ENCODE measurements at places on chromosomes 12 and 14.
A peak's percentile ranks its signal among the peaks of the same experiment; 100 is the strongest.

- peak; percentile 61 for DNase-seq
Observed at GRCh38 chr12:108806346-108806745, 51.0 kb downstream of the SSH1 start.

DNA sequence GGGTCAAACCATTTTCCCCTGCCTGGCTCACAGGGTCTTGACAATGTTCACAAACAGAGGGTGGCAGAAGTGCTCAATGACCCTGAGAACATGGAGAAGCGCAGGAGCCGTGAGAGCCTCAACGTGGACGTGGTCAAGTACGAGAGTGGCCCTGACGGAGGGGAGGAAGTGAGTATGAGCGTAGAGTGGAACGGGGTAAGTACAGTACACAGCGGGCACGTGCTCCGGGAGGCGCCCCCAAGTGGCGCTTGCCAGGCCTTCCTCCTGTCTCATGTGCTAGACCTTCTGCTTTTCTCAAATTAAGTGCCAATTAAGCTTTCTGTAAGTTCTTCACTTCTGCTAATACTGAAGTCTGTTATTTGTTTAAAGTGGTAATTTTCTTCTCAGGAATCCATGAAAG is 35.9 kb downstream of the XRCC3 start:
- peak; percentile 25 for DNase-seq

DNA sequence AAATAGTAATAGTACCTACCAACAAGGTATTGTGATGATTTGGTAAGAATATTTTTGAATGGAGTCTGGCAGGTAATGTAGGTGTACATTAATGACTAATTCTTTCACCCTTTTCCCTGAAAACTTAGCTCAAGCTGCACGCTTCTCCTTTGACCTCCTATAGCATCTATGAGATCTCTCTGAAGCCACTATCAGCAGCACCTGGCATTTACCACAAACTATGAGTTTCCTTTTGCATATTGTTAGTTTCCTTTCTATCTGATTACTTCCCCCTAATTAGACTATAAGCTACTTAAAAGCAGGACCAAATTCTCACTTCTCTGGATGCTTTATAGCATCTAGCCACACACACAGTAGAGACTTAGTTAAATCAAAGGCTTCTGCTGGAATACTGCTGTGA is 48.1 kb downstream of the SLC8A3 start:
- no peak for DNase-seq

DNA sequence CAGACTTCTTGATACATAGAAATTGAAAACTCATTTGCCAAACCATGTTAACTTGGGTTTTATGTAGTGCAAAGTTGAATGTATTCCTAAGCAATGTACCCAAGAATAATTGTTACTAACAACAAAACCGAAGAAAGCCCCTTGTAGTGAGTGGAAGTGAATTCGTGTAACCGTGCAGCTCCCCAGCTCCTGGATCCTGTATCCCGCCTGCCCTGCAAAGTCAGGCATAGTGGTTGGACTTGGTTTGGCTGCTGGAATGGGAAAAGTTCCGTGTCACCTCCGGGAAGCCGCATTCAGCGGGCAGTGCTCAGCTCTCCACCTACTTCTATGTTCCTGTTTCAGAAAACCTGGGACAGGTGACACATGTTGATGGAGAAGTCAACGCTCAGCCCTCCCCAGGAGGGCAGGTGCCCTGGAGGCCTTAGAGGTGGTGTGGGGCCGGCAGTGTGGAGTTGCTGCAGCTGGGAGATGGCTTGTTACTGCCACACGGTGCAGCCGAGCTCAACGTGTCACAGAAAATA is 29.2 kb upstream of the C14orf180 start:
- no peak for DNase-seq

GRCh38 chr12:2834581-2835491 is at the start of gene NRIP2:
NRIP2 (minus strand) TSS chr12:2835035; CDS start chr12:2834983, 52 bp downstream.
- peak; percentile 41 for DNase-seq

DNA sequence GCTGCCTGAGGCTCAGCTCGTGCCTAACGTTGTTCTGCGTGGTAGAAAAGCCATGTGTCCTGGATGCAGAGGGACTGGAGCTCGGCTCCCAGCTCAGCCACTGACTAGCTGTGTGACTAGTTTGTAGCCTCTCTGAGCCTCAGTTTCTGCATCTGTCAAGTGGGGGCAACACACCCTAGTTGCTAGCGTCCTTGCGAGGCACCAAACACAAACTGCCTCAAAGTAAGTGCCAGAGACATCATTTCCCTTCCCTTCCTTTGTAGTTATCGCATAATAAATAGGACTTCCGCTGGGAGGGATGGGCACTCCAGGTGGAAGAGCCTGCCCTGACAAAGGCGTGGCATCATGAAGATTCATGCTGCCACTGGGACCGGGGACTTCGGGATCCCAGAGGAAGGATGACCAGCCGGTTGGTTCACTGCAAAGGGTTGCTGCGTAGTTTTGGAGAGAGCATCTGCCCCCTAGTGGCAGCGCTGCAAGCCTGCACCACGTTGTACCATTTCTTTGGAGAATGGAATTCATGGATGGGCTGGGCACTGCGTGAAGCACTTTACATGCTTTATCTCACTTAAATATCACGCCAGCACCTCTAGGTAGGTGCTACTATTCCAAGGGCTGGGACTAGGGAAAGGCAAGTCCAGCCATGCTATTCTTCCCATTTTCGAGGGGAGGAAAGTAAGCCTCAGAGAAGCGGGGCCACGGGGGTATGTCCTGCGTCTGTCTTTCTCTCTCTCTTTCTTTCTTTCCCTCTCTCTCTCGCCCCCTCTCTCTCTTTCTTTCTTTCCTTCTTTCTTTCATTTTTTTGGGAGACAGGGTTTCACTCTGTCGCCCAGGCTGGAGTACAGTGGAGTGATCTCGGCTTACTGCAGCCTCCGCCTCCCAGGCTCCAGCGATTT is 4.6 kb downstream of the CCDC197 start:
- peak; percentile 59 for DNase-seq

- no peak for DNase-seq
Observed at GRCh38 chr12:62044450-62045135, 215.6 kb upstream of the USP15 start.

GRCh38 chr12:94255006-94255405 is 106.6 kb downstream of the PLXNC1 start:
- no peak for DNase-seq

DNA sequence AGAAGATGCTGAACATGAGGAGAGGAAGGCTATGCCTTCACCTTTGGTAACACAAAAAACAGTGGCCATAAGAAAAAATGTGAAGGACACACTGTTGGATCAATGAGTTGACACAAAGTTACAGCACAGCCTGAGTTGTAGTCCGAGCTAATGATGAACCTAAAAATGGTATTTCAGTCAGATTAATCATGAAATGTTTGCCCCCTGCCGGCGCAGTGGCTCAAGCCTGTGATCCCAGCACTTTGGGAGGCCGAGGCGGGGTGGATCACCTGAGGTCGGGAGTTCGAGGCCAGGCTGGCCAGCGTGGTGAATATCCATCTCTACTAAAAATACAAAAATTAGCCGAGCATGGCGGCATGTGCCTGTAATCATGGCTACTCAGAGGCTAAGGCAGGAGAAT is 1.3 kb upstream of the CAPRIN2 start:
- DNase-seq = no peak

DNA sequence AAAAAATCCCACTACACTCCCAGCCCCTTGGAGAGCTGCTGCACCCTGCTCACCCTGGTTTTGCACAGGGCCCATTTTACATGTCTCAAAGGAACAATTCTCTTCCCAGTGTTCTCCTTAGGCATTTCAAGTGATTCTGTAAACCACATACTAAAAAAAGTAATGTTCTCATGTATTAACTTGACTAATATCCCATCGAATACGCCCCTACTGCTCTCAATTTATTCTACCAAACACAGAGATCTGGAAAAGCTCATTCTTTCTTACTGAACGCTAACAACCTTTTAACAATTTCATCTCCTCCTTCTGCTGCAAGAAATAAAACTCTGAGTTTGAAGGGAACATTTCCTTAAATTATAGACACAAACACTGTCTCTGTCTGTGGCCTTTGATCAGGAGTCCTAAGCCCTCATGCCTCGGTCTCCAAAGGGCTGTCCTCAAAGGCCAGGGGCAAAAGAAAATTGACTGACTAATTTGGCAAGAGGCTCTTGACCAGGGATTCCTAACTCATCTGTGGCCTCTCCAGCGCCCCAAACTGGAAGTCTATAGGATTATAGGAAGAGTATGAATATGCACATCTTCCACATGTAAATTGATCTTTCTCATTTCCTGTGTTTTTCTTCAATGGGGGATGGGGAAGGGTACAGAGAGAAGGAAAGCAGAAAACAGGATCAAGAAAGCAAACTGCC is 17.1 kb upstream of the TSPAN11 start:
- DNase-seq = peak; percentile 81

- peak; percentile 39 for DNase-seq
Observed at GRCh38 chr14:94120667-94121340, 8.6 kb downstream of the IFI27L2 start.

DNA sequence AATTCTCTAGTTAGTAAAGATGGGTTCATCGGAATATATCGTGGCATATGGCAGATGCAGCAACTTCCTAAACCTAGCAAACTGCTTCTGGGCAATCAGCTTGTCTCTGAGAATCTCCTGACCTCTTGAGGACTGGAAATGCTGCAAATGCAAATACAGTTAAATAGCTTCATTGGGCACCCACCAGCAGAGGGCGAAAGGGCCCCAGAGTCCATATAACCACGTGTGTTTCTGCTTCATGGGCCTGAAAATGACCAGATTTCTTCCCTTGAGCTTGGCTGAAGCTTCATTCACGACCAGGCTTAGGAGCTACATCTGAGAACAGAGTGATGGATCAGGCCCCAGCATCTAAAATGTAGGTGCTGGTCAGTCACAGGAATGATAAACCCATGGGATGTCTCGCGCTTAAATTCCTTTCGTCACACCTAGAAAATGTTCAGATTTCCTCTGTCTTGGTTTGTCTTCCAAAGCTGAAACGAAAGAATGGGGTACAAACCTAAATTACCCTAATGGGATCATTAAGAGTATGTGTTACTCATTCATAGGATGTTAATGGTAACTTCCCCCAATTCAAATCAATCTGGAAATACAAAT is 1482.5 kb upstream of the TMEM132C start:
- peak; percentile 3 for DNase-seq

GRCh38 chr12:6883683-6884082 is 10.6 kb upstream of the SPSB2 start:
- no peak for DNase-seq

GRCh38 chr12:104360157-104360556 is 56.6 kb downstream of the EID3 start:
- peak; percentile 39 for DNase-seq

- DNase-seq = no peak
Observed at GRCh38 chr12:52531566-52532300, 11.5 kb upstream of the KRT5 start.

DNA sequence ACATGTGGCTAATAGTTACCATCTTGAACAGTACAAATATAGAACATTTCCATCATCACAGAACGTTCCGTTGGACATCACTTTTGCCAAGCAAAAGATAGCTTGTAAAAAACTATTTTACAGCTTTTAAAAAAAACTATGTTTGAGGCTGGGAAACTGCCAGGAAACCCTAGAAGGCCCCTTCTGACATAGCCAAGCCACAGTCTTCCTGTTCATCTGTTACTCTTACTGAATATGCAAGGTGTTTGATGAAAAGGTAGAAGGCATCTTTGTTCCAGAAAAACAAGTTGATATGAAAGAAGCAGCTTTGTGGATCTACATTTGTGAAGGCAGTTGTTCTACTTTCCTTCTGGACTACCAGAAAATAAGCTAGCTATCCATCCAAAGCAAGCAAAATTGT is 23.6 kb upstream of the WNK1 start:
- DNase-seq = no peak

GRCh38 chr14:92794547-92794941 is 439 bp downstream of the GOLGA5 start:
- DNase-seq = peak; percentile 11

DNA sequence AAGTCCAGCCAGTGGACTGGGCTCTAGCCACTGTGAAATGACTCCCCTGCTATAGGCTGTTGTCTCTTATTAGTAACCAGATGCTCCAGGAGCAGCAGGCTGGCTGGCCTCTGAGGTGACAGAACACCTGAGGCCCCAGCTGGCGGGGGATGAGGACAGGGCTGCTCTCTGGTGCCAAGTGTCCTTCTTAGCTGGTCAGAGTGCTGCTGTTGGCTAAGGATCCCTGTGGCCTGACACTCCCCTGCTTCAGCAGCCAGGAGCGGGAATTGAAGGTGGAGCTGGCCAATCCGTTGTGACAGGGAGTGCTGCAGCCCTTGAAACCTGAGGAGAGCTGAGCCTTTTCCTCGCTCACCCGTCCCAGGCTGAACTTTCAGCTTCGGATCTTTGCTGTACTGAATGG is 30.7 kb downstream of the TMEM229B start:
- DNase-seq = no peak

GRCh38 chr12:113727651-113728061 is 238.5 kb downstream of the RBM19 start:
- DNase-seq = peak; percentile 78

GRCh38 chr12:111209811-111210210 is 159.1 kb downstream of the PHETA1 start:
- DNase-seq = no peak

- DNase-seq = peak; percentile 69
Observed at GRCh38 chr12:42564556-42564955, 25.0 kb downstream of the PRICKLE1 start.

- DNase-seq = no peak
Observed at GRCh38 chr14:92430686-92431085, 82.9 kb upstream of the RIN3 start.

DNA sequence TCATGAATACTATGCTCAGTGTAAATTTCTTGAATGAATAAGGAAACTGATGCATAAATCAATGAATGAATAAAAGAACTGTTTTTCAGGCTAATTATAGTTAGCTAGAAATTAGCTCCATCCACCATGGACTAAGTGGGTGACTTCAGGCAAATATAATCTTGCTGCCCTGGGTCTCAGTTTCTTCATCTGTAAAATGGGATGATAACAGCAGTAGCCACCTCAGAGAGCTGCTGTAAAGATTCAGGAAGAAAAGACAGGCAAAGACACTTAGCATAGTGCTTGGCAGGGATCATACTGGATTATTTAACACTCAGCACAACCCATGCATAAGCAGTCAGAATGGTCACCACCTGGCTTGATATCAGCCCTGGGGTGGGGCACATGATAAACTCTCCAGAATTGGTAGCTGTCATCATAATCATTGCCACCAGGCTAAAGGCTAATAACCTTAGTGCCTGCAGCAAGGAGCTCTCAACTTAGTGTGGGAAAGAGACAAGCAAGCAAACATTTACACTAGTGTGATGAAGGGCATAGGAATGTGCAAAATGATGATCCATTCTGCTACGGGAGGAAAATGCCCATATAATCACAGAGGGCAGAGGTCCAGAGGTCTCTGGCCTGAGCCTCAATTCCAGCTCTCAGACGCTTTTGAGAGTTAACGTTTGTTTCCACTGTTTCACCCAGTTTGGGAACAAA is 234.7 kb upstream of the TBX3 start:
- DNase-seq = peak; percentile 65

GRCh38 chr14:80584744-80585505 is 356.6 kb downstream of the CEP128 start:
- DNase-seq = no peak

- no peak for DNase-seq
Observed at GRCh38 chr14:71410578-71411284, 503.5 kb downstream of the PCNX1 start.

Measured in fibroblast of skin of right biceps (primary cell).